Activated CD4-positive, CD25-positive, alpha-beta regulatory T cell (primary cell): ENCODE measurements at places on chromosomes 12 and 14.

- DNase-seq, result no peak
Observed at GRCh38 chr14:77638771-77639171, 22.3 kb upstream of the SPTLC2 start.

- DNase-seq, result no peak
Observed at GRCh38 chr14:64467101-64467500, 1.8 kb downstream of the AKAP5 start.

GRCh38 chr14:85190251-85190650 lies 339.7 kb upstream of the FLRT2 start:
- no peak for DNase-seq

DNA sequence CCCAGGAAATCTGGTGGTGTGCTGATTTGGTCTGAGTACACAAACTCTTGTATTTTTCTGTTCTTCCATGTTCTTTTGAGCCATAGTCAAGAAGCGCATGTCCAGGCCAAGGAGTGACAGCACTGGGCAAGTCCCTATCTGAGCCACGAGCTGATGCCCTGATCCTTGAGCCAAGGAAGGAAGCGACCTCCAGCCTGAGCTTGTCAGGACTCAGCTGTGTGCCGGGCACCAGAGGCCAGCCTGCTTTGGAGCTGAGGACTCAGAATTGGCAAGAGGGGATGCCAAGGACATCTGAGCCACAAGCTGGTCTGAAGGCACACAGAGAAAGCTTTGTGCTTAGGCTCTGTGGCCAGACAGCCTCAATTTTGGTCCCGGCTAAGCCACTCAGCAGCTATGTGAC lies 52.6 kb downstream of the GALNT16 start:
- no peak for DNase-seq

GRCh38 chr12:109727039-109727723 lies 13.6 kb downstream of the FAM222A start:
- DNase-seq, result no peak

DNA sequence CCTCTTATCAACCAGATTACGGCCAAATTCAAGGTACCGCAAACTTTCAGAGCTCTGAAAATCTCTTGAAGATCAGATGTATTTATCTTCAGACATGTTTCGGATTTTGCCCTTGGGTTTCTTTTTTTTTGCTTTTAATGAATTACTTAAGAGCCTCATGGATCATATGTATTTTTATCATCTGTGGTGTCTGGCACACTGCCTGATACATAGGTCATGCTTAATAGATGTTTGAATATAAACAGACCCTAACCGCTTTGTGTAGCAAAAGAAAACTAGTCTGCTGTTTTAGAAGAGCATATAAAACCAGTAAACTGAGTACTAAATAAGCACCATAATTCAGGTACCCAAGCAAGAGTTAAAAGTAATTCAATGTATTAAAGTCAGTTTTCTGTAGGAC lies 20.1 kb upstream of the TBK1 start:
- DNase-seq, result no peak

DNA sequence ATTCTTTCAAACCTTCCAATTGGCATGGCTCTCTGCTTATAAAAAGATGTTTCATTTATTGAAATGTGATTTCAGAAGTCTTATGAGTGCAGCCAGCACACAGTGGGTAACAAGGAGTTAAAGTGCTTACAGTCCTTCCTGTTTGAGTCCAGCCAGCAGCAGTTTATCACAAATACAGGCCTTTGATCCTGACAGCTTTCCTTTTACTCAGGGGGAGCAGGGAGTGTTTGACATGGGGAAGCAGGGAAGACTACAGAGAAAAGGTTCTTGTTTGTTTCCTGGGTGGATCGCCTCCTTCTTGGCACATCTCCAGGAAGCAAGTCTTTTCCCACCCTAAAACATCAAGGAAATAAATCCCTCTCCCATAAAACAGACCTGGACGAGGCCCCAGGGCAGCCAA lies 216.1 kb downstream of the MSRB3 start:
- no peak for DNase-seq

DNA sequence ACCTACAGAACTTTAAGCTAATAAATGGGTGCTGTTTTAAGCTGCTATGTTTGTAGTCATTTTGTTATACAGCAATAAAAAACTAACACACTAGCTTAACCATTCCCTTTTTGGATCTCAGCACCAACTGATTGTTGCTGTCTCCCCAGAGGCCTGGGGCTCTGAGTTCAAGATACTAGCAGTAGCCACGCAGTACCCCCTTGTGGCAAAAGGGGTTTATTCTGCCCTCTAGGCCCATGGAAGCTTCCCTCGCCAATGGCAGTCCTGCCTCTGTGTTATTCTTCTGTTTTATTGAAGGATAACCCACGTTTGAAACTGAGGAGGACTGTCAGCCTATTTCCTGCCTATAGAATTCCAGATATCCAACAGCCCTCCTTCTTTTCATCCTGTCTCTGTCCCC lies 455.3 kb upstream of the ATP2B1 start:
- no peak for DNase-seq

DNA sequence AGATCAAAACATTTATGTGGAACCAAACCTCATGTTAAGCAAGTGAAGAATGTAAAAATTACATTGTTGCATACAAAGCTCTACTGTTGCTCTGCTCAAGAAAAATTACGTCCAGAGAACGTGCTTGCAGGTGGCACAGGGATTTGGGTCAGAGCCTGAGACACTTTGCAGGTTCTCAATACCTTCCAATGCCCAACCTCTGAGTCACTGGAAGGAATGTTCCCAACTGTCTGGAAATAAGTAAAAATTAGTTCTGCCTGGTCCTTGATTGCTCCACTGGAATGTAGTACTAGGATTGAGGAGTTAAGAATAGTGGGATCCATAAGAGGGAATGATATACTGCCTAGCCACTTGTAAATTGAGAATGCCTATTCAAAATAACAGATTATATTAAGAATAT lies 2.8 kb upstream of the IFNG start:
- DNase-seq, result no peak
